ENCODE measurements at places on chromosomes 2 and 18. TPM values are rescaled to one million over a fixed set of nuclear protein-coding genes. Genes with fewer than 3 reads are reported as not detected.

DNA sequence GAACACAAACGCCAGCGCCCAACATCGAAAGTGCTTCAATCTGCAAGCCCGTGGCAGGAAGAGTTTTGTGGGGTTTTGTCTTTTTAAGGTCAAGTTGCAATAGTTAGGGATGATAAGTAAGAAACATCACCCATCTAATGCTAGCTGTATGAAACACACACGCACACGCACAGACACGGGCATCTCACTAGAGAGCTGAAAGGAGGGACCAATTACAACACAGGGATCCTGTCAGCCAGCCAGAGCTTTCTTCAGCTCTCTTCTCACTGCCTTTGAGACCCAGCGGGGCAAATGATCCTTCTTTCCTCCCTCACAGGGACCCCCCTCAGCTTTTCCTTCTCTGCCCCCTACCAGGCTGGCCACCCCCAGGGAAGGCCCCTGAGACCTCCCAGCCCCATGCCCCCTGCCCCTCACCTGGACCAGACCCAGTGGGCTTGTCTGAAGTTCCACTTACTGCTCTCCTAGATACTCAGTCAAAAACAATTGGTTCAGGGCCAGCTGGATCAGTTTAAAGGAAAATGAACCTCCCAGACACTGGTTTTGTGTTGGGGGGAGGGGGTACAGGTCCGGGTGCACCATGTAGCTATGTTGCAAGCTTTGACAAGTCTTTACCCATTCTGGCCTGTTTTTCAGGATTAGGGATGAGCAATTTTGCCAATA lies 17.9 kb downstream of the CYP26B1 start:
- DNase-seq, result peak; percentile 6

DNA sequence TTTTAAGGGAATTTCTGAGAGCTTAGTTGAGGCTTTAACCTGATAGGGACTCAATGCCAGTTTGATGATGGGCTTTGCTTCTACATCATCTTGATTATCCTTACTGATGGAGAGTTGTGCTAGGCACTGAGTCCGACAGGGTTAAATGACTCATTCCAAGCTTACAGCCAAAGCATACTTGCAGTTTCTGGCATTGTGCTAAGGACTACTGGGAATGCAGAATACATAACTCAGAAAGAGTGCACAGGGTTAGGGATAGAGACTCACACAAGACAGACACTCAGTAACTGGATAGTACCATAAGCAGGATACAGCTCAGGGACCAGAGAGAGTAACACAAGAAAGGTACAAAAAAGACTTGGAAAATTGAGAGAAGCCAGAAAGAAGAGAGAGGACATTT lies 94.1 kb upstream of the SLC14A2 start:
- no peak for DNase-seq

DNA sequence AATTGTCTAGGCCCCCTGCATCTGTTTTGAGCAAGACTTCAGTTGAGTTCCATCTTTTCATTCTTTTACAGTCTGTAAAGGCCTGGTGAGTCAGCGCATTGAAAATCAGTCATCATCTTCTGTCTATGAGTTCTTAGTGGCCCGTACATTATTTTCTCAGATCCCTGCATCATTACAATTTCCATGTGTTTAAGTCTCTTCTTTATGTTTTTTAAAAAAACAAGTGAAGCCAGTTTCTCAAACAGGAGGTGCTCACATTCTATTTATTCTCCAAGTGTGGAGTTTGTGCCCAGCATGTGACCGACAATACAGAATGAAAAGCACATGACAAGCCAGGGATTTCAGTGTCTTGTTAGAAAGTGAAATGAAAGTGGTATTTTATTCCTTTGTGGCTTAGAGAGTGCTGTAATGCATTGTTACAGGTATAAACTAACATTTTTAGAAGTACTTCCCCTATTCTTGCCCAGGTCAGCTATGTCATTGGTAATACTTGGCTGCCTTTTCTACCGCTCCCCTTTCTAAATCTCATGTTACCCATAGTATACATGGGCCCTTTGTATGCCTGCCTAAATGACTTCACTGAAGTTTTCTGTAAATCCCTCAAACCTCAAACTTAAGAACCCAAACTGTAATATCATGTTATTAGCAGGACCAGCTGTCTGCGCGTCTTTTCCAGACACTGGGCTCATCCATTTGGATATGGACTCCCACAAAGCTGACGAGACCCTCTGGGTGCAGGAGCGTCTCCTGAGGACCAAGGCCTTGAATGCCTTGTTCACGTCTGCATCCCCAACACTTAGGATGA lies 67.6 kb downstream of the FEZ2 start:
- DNase-seq, result no peak

DNA sequence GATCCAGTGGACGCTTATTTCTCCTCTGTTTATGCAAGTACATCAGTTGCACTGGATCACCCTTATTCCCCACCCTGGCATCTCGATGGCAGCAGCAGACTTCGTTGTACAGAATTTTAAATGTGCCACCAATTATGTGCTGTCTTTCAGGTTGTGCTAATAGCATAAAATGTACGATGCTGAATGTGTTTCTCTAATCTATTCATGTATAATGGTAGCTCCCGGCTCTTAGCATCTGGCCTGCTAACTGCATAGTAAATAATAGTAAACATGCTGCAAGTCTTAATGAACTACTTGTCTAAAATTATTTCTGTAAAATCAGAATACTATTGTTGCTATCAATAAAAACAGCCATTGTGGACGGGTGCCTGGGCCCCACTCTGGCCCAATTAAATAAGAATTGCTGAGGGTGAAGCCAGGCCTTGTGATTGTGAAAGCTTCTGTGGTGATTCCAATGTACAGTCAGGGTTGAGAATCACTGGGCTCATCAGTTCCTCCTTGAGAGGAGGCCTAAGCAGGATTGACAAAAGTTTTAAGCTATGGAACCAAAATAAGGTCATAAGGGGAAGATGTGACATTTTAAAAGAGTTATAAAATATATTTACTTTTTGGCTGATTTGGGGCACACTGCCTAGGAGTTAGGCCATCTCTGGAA lies 14.4 kb upstream of the MYO3B start:
- DNase-seq, result no peak

- no peak for DNase-seq
Measured at GRCh38 chr2:222811828-222812227, 49.0 kb upstream of the ACSL3 start.

DNA sequence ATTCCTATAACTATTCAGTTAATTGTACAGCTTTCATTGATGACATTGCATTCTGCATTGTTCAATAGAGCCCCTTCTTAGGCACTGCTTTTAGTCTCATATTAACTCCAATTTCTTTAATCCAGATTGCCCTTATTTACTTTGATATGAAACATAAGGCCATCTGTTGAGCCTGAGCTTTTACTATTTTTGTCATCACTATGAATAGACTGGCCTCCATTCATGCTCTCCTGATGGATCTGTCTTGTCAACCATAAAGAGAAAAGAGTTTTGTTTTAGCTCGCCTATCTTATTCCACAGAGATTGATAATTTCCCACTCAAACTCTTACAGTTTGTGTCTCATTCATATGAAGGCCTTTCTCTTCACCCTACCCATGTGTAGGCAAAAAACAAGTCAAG lies 159.2 kb upstream of the DTNA start:
- no peak for DNase-seq

- no peak for DNase-seq
Measured at GRCh38 chr2:6896930-6897759, 19.6 kb downstream of the RSAD2 start.

- DNase-seq, result no peak
Measured at GRCh38 chr2:99550368-99550767, 60.6 kb upstream of the REV1 start.

DNA sequence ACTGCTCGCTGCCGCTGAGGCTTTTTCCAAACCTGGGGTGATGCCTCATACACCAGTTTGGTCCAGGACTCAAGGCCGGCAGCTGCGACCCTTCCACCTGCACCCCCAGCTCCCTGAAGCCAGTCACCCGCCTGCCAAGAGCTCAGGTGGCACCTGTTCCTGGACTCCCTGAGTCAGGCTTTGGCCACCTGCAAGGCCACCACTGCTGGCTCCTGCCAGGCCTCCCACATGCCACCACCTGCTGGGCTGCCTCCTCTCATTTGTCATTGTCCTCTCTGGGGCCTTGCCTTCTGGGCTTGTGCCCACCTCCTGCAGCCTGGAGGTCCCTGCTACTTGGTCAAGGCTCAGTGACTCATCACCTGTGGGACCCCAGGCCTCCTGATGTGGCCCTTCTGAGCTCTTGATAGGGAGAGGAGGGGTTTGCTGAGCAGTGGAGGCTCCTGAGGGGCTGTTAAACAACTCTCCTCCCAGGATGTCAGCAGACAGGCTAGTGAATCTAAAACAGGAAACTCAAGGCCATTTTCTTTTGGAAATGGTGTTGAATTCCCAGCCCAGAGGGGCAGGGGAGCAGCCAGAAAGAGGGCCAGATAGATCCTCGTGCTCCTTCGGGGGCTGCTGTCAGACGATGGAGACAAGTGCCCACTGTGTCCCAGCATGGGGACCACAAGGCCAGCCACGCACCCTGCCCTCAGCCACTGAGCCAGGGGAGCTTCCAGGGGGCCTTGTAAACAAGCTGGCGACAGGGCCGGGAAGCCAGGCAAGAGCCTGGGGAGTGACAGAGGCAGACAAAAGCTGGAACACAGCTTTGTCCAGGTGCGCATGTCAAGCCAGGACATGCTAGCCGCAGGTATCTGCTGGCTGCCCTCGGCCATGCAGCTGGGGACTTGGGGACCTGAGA lies 416.8 kb downstream of the LRATD1 start:
- DNase-seq, result no peak

DNA sequence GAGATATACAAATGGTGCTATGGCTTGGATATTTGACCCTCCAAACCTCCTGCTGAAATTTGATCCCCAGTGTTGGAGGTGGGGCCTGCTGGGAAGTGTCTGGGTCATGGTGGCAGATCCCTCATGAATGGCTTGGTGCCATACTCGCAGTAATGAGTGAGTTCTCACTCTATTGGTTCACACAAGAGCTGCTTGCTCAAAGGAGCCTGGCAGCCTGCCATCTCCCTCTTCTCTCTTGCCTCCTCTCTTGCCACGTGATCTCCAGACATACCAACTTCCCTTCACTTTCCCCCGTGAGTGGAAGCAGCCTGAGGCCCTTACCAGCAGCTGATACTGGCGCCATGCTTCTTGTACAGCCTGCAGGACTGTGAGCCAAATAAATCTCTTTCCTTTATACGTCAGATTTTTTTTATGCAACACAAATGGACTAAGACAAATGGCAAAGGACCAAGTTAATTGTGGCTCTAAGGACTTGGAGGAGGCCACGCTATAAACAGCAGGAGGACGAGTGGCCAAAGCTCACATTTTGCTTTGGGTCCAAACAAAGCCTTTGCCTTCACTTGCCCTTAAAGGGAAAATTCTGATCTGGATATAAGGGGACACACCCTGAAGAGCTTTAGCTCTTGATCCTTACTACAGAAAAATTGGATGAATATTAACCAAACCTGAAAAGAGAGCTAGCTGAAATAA lies 214.7 kb downstream of the SS18 start:
- DNase-seq, result no peak

DNA sequence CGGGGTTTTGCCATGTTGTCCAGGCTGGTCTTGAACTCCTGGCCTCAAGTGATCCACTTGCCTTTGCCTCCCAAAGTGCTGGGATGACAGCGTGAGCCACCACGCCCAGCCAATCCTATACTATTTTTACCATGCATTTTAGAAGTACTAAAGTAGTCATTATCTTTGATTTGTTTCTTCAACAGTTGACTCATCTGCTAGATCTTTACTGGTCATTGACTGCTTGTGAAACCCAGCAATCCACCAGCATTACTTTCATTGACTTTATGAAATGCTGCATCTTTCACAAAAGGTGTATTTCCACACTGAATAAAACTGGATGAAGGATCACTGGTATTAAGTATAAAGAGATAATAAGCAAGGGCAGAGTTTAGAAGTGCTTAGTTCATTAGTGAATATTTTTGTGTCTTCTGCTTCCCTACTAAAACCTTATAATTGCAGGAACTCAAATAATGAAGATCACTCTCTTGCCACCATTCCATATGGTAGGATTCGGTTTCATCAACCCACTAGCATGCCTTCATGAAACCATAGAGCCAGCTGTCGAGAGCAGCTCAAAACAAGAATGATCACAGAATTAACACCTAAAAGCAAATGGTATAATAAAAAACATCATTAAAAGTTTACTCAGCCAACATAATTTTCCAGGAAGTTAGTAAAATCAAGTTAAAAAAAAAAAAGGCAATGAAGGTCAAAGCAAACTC lies 33.1 kb downstream of the IRS1 start:
- peak; percentile 56 for DNase-seq

GRCh38 chr2:231710799-231711676 lies 2.7 kb downstream of the PTMA start:
- DNase-seq, result no peak

- peak; percentile 80 for DNase-seq
Measured at GRCh38 chr2:145682546-145683157, 1162.7 kb upstream of the ZEB2 start.

DNA sequence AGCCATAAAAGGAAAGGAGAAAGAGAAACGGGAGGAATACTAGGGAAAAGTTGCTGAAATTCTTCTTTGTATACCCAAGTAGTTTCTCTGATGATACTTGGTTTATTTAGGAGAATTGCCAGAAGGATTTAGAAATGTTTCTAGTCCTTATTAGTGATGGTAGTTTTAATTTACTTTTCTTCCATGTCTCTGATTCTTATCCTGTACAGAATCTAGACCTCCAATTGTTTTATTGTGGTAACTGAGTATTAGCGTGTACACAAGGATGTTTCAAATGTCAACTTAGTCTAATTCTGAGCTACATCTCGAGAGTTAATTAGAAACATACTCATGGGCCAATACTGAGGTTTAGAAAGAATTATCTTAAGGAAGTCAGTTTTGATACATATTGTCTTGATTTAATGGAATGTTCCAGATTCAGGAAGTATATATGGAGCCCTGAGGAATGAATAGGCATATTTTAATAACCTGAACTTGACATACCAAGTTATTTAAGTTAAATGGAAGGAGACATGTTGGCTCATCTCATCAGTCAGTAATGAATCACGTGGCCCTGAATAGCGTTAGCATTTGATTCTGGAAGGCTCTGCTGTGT lies 219.6 kb downstream of the LTBP1 start:
- no peak for DNase-seq

GRCh38 chr2:48589170-48589767 lies 28.4 kb upstream of the GTF2A1L start:
- DNase-seq, result peak; percentile 19

DNA sequence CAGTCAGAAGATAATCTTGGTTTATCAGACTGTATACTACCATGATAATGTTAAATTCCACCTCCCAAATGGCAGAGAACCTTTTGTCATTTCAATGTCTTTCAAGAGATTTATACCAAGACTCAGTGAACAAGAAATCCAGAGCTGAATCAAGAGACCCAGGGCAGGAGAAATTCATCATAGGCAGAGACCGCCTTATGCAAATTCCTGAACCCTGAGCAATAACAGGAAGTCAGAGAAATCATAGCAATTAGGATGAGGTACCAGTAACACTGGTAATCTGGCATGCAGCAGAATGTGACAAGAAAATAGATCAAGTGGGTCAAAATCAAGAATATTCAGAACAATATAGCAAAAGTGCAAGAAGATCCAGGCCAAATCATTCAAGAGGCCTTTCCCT lies 412.4 kb upstream of the LRATD1 start:
- no peak for DNase-seq

- DNase-seq, result no peak
Measured at GRCh38 chr2:120653046-120653445, 82.6 kb upstream of the GLI2 start.

TTL gene
- total RNA-seq, result 45.3 TPM

SLC5A7 gene
- not detected for total RNA-seq

UPP2 gene
- not detected for total RNA-seq

SCTR gene
- not detected for total RNA-seq

GRB14 gene
- 7.3 TPM for total RNA-seq

STPG4 gene
- 0.64 TPM for total RNA-seq

CDK5R2 gene
- 0.49 TPM for total RNA-seq

RRM2 gene
- 16.2 TPM for total RNA-seq

SEC11C gene
- 13.7 TPM for total RNA-seq

ASTL gene
- total RNA-seq, result not detected
